Right ventricle myocardium inferior (tissue), 1 donor: ENCODE measurements at places on chromosomes 2 and 18.

DNA sequence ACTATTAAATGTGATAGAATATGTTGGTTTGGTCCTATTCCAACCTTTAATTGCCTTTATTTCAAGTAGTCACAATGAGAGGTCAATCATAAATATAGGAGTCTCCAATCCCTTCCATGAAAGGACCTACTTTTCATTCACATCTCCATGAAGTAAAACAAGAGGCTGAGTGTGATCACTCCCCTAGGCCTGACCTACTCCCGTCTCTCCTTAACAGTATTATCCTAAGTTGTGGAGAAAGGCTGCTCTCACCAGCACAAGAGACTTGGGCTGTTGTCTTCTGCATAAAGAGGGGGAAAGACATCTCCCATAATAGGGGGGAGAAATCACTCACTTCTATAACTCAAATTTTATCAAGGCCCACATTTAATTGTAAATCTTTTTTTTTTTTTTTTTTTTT lies 105.4 kb downstream of the SOS1 start:
- DNase-seq, result no peak

DNA sequence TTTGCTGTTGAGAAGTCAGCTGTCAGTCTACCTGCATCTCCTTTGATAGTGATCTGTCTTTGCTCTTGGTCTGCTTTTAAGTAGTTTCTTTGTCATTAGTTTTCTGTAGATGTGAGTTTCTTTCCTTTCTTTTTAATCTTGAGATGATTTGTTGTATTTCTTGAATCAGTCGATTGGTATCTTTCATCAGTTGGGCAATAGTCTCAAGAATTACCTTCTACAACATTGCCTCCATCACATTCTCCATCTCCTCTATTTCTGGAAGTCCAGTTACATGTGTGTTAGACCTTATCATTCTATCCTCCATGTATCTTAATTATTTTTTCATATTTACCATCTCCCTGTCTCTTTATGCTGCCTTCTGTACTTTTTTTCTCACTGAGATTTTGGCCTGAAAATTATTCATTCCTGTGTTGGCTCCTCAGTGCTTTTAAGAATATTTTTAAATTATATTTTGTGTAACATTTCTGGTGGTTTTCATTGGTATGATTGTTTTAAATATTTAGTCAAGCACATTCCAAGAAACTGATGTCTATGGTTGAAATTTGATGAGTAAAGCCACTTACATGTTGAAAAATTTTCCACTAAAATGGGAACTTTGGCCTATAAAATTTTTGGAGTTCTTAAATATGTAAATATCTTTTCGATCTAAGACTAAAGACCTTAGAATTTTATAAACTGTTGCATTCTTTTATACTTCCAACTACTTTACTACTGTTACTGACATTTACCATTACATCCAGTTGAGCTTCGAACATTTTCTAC lies 239.5 kb upstream of the MGAT5 start:
- DNase-seq, result no peak

GRCh38 chr2:151651274-151651673 lies 83.0 kb downstream of the NEB start:
- no peak for DNase-seq

- DNase-seq, result no peak
Measured at GRCh38 chr2:223068071-223068470, 16.1 kb downstream of the KCNE4 start.

DNA sequence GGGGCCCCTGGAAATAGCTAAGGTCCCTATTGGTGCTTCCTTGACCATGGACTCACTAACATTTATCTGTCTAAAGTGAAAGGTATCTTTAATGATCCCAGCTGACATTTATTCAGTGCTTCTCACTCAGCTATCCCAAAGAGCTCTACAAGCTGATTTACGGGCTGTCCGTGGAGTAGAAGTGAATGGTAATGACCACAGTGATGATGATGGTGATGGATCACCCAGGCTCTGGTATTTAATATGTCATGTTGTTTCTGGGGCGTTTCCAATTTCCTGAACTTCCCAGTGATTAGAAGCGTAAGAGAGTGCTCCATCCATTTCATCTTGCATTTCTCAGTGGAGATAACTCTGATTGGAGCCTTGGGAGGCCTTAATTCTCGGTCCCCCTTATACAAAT lies 304.3 kb downstream of the HRH4 start:
- no peak for DNase-seq

DNA sequence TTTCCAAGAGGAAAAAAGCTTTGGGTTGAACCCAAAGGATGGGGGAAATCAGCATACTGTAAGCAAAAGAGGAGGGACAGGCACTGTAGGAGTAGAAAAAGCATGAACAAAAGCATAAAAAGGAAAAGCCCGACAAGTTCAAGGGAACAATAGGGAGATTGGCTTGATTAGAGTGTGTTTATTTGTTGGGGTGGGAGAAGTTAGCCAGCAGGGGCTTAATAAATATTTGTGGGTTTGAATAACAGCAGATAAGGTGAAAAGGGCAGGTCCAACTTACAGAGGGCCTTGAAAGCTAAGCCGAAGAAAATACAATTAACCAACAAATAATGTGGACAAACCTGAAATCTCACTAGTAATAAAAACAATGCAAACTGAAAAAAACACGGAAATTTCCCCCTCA lies 126.7 kb downstream of the THADA start:
- DNase-seq, result no peak

DNA sequence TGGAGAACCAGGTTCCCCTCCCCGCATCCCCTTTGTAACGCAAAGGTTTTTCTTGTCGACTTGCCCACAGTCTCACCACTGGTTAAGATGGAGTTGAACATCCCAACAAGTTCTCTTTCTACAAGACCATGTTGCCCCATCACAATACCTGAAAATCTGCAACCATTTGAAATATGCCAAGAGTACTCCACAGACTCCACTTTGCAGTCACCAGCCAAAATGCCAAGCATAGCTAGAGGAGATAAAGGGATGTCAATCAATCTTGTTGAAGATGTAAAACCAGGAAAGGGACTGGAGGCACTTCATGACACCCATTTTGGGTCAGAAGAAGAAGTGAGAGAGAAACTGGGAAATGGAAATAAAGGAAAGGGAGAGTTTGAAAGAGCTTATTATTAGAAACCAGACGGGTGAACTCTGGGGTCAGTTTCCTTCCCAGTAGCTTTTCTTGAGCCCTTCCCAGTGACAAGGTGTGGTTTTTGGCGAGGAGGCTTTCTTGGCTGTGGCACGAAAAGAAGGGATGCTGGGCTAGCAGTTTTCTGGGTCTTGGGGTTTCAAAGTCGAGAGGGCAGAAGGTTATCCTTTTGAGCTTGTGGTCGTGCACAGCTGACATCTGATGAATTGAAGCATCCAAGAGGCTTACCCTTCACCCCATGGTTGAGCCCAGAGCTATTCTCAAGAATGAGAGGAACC lies 79.3 kb downstream of the ACAA2 start:
- DNase-seq, result no peak

DNA sequence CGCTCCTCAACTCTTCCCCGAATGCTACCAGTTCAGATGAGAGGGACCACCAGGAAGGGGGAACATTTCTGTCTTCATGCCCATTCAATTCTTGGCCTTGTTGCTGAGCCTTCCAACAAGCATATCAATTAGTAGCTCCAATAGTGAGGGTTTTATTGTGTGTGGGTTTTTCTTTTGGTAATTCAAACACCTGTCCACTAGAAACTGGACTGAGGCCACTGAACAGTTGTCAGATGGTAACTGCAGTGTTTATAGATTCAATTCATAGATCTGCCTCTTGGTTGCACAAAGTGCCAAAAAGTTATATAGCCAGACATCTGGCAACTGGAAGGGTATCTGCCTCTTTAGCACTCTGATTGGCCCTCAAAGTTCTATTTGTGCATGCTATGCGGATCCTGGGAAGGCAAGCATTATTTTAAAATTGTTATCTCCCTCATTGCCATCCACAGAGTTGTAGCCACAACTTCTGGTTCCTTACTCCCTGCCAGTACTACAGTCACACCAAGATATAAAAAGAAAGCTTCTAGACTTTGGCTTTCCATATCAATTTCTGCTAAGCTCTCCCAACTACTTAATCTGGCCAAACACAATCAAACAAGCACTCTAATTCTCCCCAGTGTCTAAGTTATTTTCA lies 83.3 kb upstream of the ZNF521 start:
- DNase-seq, result no peak

- DNase-seq, result no peak
Measured at GRCh38 chr18:63120620-63121019, 198.9 kb downstream of the BCL2 start.

GRCh38 chr2:46171411-46171953 lies 125.7 kb upstream of the EPAS1 start:
- no peak for DNase-seq
